ENCODE measurements at places on chromosomes 4 and X. TPM values are rescaled to one million over a fixed set of nuclear protein-coding genes. Genes with fewer than 3 reads are reported as not detected.

Gene FAM9B
- not detected for total RNA-seq

Gene FAM241A
- total RNA-seq = 1.2 TPM

Gene GPR82
- total RNA-seq = not detected

Gene POU3F4
- total RNA-seq = not detected

Gene GSX2
- 0.33 TPM for total RNA-seq

Gene GPR143
- not detected for total RNA-seq

Gene PAK3
- 1.3 TPM for total RNA-seq

Gene DKK2
- total RNA-seq = under 0.01 TPM

Gene HTN1
- not detected for total RNA-seq

Gene OPHN1
- 8.3 TPM for total RNA-seq

Gene C4orf33
- total RNA-seq = 16.7 TPM

Gene ENAM
- under 0.01 TPM for total RNA-seq

Gene SPATA4
- 0.66 TPM for total RNA-seq

Gene MGAT4D
- not detected for total RNA-seq

All from fibroblast of lung (primary cell).